ENCODE measurements at places on chromosomes 2 and 18.

DNA sequence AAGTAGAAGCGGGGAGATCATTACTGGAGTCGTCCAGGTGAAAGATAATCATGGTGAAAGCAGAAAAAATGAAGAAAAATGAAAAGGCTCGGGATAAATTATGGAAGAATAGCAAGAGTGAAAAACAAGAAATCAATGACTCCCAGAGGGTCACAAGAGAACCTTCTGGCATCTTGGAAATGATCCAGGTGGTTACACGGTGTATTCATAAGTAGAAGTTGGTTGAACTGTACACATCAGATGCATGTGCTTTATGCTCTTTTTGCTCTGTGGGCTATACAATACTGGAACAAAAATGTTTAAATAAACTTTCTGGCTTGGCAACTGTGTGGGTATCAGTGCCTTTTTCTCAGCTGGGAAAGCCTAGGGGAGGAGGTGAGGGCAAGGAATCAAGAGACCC is 348.9 kb downstream of the RND3 start:
- no peak for DNase-seq

DNA sequence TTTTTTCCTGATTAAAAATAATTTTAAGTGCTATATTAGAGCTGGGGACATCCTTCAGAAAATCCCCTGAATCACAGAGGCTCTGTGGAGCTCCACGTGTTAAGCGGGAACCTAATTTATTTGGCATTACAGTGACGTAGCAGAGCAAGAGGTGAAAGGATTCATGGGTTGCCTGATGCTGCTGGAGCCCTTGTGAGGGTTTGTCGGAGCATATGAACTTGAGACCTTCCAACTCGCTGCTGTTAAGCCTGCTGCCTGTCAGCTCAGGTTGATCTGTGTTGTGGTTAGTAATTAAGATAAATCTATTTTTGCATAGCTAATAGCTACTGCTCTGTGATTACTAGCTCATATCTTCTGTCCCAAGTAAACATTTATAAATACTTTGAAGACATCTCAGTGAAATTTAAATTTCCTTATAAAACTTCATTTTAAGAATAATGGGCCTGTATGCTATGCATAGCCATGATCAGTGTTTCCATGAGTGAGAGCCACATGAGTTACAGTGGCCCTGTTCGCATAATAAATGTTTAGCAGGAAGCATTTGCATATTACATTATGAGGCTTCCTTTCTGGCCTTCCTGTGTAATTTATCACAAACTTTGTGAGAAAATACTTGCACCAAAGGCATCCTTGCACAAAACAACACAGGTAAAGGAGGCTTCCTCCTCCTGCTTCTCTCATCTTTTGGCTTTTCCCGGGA is 438.9 kb downstream of the PTPRM start:
- no peak for DNase-seq

GRCh38 chr2:188170356-188170755 is 121.3 kb upstream of the GULP1 start:
- DNase-seq: no peak

GRCh38 chr2:235234736-235235135 is 259.1 kb upstream of the AGAP1 start:
- DNase-seq: no peak

GRCh38 chr2:27754138-27754588 is 17.4 kb upstream of the MRPL33 start:
- DNase-seq: peak; percentile 88

- no peak for DNase-seq
Observed at GRCh38 chr18:43274526-43274925, 2.8 kb downstream of the SYT4 start.

DNA sequence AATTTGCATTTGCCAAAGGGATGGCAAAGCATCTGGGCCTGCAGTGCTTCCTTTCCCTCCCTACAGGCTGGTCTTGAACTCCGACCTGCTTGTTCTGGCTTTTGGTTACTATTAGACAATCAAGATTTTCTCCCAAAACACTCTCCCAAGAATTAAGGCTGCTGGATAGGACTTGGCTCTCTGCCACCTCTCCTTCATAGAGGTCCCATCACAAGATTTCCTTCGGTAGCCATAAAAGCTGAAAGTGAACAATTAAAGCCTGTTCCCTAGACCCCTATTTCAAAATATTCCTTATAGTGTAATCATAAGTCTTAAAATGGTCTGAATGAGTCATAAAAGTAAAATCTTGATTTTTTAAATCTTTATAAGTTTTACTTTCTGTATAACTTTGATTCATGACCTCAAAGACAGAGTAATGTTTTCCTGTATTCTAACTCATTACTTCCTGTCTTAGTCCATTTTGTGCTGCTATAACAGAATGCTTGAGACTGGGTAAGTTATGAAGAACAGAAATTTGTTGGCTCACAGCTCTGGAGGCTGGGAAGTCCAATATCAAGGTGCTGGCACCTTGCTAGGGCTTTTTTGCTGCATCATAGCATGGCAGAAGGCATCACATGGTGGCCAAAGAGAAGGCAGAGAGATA is 37.8 kb upstream of the TNP1 start:
- DNase-seq: peak; percentile 30

DNA sequence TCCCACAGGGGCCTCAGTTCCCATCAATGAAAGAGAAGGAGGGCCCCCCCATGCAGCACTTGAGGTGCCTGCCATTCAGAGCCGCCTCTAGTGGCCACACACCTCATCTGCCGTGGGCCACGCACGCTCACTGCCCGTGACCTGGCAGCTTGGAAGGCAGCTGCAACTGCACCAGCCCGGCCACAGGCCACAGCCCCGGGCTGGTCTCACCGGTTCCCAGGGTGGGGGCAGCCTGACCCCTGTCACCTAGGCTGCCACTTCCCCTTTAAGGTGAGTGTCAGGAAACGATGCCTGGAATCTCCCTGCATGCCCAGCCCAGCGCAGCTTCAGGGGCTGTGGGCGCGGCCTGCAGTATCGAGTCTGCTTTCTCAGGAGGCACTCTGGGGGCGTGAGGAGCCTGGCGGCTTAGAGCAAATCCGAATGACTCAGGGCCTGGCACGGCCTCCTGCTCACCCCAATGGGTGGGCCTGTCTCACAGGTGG is 2.6 kb downstream of the MAB21L4 start:
- DNase-seq: no peak

DNA sequence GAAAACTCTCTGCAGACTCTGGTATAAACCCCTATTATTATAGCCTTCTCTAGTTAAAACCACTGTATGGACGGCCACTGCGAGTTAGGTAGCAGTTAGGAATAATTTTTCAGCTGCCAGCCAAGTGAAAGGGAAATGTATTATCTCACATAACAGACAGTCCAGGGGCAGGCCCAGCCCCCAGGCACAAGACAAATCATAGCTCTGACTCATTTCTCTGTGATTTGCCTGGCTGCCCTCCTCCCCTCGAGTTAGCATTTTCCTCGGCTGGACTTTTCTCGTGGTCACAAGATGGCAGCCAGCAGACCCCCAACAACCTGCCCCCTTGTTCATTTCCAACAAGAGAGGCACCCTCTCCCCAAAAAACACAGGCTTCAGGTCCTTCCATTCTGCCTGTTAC is 10.5 kb downstream of the VIT start:
- no peak for DNase-seq
